ENCODE measurements at places on chromosomes 1 and 21.

DNA sequence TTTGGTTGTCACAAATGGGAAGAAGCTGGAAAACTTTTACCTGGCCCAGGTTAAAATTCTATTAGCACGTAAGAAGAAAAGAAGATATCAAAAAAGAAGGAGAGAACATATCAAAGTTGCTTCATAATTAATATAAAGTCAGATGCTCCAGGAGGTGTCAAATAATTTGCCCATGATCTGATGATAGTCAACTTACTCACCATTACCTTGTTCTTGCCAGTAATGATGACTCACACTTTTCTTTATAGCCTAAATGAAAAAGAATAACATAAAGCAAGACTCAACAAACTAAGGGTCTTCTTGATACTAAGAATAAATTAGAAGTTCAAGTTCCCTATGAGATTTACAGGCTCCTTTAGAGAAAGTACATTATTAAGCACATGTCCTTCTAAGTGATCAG, 580.4 kb downstream of the TTLL7 start:
- no peak for DNase-seq

GRCh38 chr1:225250432-225250831, 177.4 kb downstream of the LBR start:
- DNase-seq: no peak

DNA sequence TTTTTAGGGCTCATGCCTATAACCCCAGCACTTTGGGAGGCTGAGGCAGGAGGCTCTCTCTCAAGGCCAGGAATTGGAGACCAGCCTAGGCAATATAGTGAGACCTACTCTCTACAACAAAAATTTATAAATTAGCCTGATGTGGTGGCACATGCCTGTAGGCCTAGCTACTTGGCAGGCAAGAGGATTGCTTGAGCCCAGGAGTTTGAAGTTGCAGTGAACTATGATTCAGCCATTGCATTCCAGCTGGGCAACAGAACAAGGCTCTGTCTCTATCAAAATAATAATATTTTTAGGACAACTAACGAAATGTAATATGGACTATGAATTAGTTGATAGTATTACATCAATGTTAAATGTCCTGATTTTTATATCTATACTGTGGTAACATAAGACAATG, 68.8 kb upstream of the ARID1A start:
- DNase-seq: no peak

DNA sequence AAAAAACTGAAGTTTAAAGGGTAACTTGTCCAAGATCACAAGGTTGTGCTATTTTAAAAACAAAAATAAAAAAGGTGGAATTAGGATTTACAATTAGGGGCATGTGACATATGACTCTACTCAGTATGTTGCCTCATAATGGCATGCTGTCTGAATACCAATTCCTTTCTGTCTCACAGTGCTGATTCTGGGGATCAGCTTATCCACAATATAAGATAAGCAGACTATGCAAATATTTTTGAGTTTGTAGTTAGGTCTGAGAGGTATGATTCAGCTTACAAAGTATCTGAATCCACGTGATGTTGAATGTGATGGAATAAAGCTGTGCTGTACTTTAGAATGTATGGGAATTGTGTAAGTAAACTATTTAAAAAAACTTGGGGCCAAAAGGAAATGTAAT, 216.6 kb downstream of the HHIPL2 start:
- DNase-seq: no peak

GRCh38 chr1:89823679-89824292, 3.0 kb downstream of the LRRC8D start:
- DNase-seq: no peak

DNA sequence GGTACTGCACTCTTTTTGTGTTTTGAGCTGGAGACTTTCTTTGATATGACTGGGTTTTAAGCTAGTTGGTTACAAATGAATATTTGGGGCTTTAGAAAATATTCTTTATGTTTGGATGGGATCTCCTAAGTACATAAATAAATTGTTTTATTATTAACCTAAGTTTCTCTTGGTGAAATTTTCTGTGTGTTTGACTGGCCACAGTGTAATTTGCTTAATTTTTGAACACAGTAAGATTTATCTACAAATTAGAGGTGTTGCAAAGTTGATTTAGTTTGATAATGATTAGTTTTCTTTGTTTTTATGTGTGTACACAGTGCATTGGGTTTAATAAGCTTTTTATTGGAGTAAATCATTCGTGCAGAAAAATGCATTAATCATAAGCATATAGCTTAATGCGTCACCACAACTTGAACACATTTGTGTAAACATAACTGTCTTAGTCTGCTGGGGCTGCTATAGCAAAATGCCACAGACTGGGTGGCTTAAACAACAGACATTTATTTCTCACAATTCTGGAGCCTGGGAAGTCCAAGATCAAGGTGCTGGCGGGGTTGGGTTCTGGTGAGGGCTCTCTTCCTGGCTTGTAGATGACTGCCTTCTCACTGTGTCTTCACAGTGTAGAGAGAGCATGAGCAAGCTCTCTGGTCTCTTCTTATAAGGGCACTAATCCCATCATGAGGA, 17.4 kb upstream of the SLC6A9 start:
- DNase-seq: no peak

DNA sequence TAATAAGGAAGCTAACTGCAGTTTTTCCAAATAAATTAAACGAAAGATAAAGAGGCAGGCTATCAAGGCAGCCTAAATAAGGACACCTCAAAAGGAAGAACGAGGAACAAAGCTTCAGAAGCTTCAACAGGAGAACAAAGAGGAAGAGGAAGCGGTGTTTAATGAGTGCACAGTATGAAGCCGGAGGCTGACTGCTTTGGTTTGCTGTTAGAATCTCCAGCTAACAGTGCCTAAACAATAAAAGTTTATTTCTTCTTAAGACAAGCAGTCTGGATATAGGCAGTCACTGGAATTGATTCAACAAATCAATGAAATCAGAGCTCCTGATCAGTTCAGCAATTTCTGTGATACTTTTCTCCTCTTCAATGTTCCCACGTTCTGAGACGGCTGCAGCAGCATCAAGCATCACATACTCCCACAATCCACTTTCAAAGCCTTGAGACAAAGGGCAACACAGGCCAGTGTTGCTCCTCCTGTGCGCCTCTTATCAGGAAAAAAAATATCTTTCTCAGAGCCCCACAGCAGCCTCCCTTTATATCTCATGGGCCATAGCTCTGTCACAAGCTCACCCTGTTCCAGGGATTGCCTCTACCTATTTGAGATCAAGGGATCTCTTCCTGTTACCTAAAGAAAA, 365.6 kb upstream of the ST6GALNAC5 start:
- DNase-seq: no peak

DNA sequence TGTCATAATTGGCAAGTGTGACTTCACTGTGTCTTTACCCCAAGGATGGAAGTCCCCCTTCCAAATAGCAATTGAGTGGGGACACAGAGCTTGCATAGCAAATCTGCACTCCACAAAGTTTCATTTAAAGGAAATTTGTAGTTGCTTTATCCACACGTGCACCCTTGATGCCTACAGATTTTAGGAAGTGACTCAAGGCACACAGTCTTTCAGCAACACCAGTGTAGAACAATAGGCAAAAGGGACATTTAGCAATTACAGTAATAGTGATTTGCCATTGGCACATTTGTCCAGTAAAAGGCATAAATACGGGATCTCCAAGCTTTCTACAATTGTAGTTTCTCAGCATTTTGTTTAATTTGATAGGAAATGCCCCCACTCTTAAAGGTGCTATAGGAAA, 43.4 kb upstream of the KAZN start:
- no peak for DNase-seq

DNA sequence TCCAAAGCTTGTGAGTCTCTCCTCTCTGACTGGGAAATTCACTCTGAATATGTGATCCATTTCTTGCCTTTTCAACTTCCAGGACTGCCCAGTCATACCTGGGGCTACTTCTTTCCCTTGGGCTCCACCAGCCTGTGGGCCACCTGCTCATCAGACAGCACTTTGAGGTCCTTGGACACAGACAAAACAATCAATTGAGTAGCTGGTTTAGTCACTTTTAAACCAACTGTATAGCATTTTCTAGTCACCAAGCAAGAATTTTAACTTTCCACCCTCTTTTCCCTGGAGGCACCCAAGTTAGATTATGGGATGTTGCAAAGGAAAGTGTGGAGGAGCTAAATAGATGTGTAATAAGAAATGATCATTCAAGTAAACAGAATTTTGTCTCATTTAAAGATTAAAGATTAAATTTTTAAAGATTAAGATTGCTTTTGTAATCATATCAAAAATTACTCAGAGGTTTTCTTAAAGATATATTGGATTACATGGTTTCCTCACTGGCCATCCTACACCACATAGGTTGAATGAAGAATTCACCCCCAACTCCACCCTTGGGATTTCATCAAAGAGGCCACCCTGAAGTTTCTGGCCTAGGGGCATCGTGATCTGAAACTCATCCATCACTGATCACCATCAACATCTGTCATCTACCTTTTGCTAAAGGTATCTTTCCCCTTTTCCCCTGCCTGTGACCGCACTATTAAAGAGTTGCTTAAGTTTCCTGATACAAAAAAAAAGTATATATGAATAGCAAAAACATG, 219.2 kb upstream of the NR5A2 start:
- no peak for DNase-seq

GRCh38 chr21:16388911-16389560, 659.3 kb downstream of the USP25 start:
- DNase-seq: no peak

DNA sequence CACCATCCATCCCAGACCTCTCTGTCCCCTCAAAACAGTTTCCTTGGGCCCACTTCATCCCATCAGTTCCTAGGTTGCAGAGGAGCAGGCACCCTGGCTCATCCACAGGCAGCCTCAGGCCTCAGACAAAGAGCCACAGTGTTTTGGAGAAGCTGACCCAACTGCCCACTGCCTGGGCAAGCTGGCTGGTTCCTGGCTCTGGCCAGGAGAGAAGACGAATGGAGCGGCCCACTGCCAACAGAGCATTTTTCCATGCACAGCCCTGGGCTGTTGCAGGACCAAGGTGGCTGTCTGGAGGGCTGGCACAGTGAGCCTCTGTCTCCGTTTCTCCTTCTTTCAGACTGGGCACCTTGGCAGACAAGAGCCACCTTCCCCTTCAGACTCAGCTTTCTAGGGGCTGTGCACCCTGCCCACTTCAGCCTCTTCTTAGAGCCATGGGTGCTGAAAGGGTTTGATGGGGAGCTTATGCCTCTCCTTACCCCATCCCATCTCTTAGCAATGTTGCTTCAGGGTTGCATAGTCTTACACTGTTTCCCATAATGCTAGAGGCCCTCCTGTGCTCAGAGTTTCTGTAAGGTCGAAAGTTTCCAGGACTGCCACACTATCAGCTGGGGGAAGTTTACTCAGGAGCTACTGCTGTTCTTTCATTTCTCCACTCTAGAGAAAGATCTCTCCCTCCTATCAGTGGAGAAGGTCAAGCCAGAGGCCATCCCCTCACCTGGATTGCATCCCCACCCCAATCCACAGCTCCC, 973 bp downstream of the FMOD start:
- no peak for DNase-seq

GRCh38 chr21:28104346-28104745, 888.3 kb downstream of the LTN1 start:
- no peak for DNase-seq

DNA sequence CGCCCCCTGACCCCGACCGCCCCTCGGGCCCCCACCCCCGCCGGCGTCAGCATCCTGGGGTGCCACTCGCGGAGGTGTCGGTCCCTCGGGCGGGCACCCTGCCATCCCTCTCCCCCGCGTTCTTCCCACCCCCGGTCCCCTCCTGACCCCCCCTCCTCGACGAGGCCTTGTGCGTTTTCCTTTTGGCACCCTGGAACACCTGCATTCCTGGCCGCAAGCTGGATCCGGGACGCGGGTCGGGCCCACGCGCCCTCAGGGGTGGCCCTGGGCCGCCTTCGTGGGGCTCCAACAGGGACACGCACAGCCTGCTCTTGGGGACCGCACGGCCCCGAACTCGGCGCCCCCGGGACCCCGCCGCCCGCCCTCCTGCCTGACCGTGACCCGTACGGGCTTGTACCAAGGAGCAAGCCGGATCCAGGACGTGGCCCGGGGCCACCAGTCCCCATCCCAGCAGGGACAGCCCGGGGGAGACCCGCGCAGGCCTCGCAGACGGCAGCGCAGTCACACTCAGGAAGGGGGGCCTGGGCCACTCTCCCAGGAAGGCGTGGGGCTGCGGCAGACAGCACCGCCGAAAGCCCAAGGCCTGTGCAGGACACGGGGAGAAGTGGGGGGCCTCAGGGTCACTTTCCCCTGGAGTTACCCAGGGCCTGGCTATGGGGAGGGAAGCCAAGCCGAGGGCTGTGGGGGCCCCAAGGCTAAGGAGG, 579 bp upstream of the SLC19A1 start:
- DNase-seq: no peak

GRCh38 chr1:244992833-244993232, 128.5 kb upstream of the HNRNPU start:
- no peak for DNase-seq

- no peak for DNase-seq
Measured at GRCh38 chr1:48831120-48831978, 54.7 kb upstream of the BEND5 start.

DNA sequence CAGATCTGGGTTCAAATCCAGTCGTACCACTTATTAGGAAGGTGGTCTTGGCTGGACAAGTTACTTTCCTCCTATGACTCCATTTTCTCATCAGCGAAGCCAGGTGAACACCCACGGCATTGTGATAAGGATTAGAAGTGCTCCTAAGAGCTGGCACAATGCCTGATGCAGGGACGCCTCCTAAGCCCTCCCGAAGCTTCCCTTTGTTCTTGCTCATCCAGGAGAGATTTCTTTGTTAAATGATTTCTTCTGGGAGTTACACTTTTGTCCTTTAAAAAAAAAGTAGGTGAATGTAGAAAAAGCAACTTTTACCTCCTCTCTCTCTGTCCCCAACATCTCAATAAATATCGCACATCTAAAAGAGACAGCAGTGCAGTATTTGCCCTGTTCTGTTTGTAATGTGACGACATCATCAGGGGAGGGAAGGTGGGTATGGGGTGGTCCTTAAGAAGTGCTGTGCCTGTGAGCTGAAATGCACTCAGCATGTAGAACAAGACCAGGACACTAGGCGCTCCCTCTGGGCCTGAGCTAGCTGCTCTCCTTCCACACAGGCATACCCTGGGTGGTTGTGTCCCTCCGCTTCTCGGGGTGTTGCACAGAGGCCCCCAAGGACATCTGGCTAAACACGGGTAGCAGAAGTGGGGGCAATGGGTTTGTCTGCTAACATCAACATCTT, 43.9 kb downstream of the SUSD4 start:
- DNase-seq: no peak

GRCh38 chr1:74652711-74653139, 20.9 kb downstream of the ERICH3 start:
- DNase-seq: no peak

DNA sequence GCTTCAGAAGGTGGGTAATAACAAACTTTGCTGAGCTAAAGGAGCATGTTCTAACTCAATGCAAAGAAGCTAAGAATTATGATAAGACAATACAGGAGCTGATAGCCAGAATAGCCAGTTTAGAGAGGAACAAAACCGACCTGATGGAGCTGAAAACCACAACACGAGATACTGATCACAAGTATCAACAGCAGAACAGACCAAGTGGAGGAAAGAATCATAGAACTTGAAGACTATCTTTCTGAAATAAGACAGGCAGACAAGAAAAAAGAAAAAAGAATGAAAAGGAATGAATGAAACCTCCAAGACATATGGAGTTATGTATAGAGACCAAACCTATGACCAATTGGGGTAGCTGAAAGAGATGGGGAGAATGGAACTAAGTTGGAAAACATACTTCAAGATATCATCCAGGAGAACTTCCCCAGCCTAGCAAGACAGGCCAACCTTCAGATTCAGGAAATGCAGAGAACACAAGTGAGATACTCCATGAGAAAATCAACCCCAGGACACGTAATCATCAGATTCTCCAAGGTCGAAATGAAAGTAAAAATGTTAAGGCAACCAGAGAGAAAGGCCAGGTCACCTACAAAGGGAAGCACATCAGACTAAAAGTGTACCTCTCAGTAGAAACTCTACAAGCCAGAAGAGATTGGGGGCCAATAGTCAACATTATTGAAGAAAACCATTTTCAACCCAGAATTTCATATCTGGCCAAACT, 20.5 kb downstream of the CD84 start:
- no peak for DNase-seq

All from activated T-cell treated with anti-CD3 and anti-CD28 coated beads for 4 hours (primary cell).